Osteoblast (primary cell): ENCODE measurements at places on chromosomes 2 and 18. TPM values are rescaled to one million over a fixed set of nuclear protein-coding genes. Genes with fewer than 3 reads are reported as not detected.

The CDH7 gene
- not detected in 2 replicates for total RNA-seq

The UGT1A8 gene
- total RNA-seq, result not detected in 2 replicates

The KIF3C gene
- 14.4 and 17.0 TPM in 2 replicates for total RNA-seq

The MAP4K3 gene
- 49.8 and 51.8 TPM in 2 replicates for total RNA-seq

The OBSL1 gene
- 60.4 and 65.9 TPM in 2 replicates for total RNA-seq

The CXCR1 gene
- not detected in 2 replicates for total RNA-seq

The SNTG2 gene
- 1.4 and 2.1 TPM in 2 replicates for total RNA-seq

The IL36G gene
- total RNA-seq, result not detected in 2 replicates

GRCh38 chr2:41806286-41806685, 241.5 kb upstream of the PKDCC start:
- DNase-seq, result no peak

DNA sequence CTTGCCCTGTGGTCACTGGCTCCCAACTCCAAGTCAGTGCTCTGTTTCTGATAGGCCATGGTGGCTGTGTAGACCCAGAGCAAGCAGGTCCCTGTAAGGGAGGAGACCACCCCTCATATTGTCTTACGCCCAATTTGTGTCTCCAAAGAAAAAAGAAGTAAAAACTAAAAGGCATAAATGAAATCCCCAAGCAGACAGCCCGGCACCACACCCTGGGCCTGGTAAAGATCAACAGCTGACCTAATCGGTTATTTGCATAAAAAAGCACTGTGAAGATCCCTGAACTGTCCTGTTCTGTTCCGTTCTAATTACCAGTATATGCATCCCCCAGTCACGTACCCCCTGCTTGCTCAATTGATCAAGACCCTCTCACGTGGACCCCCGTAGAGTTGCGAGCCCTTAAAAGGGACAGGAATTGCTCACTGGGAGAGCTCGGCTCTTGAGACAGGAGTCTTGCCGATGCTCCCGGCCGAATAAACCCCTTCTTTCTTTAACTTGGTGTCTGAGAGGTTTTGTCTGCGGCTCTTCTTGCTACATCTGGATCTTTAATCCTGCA, 364.1 kb upstream of the HS6ST1 start:
- no peak for DNase-seq

DNA sequence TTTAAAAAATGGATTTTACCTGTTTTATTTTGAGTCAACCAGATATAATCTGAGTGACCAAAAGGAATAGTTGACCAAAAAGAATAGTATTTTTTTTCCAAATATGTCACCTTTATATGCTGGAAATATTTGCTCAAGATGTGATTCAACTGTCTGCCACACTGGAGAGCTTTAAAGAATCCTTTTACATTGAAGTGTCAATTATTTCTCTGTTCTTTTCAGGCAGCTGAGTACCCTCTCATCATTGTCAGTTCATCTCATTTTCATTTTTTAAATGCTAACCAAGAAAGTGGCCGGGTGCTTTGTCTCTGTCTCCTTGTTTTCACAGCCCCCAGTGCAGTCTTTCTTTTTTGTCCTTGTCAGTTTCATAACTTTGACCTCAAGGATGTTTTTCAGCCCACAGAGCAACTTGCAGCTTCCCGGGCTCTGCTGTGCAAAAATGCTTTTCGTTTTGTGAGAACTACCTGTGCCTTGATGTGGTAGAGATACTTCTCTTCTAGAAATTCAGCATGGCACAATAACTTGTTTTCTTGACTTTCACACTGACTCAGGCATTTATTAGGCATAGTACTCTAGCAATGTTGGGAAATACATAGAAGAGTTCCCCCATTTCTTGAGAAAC, 23.4 kb upstream of the CERS6 start:
- DNase-seq, result no peak

- no peak for DNase-seq
Measured at GRCh38 chr2:85119900-85120299, 13.3 kb upstream of the TCF7L1 start.

DNA sequence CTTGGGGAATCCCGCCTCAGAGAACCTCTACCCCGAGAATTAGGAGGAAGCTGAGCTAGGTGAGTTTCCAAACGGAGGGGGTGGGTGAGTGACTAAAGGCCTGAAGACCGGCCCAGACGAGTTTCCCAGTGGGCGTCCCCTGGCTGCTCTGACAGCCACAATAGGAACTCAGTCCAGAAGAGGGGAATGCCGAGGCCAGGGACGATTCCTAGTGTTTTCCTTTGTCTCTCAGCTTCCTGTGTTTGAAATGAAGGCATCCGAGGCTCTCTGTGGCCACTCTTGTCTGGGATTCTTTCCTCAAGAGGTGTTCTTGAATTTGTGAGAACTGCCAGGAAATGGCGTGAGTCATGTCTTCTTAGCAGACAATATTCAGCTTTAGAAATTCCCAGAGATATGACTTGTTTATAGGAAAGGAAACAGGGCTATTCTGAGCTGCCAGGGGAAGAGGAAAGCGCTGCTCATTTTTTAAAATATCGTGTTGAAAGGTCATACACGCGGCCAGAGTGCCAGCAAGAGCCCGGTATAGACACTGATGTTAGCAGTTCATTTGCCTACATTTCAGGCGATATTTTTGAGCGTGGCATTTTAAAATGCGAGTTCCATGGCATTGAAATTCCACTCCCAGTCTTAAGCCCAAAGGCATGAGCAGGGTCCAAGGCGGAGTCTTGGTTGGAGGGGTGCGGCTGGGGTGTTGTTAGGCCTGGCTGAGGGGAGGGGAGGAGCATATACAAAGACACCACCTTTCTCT, 169.1 kb upstream of the KLF7 start:
- DNase-seq, result peak; percentile 88

DNA sequence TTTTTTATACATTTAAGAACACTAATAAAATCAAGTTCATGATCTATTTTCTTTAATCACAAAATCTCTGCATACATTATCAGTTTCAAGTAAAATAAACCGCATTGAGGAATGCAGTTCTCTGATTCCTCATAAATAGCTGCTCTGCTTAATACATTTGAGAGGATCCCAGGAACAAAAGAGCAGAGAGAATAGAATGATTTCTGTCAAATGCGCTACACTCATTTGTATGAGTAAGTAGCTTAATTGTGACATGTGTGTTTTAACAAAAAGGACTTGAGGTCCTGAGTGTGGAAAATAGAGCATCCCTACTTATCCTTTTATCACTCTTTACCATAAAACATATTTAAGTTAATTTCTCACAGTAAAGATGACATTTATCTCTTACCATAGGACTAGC, 134.0 kb downstream of the PID1 start:
- no peak for DNase-seq

GRCh38 chr18:58038063-58038462, 6.0 kb upstream of the NEDD4L start:
- no peak for DNase-seq

- DNase-seq, result peak; percentile 92
Measured at GRCh38 chr2:236871500-236872001, 214.1 kb upstream of the COPS8 start.

GRCh38 chr2:219852626-219853025, 225.2 kb downstream of the SLC4A3 start:
- no peak for DNase-seq

DNA sequence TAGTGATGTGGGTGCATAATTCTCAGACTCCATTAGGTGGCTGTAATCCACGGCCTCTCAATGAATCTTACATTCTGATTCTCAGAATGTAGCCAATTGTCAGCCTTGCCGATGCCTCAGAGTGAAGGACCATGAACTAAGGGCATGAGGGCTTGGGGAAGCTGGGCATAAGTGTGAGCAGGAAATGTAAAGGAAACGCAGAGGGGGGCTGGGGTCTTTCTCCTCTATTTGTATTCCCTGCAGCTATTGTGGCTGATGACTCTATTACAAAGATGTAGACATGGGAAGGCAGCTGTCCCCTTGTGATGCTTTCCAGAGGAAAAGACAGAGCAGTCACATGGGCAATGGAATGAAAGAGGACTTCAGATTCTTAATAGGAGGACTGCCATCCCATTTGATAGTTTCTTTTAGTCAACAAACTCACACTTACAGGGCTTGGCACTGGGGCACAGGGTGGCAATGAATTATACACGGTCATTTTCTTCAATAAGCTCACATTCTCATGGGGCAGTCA, 353.2 kb upstream of the PKDCC start:
- peak; percentile 56 for DNase-seq

DNA sequence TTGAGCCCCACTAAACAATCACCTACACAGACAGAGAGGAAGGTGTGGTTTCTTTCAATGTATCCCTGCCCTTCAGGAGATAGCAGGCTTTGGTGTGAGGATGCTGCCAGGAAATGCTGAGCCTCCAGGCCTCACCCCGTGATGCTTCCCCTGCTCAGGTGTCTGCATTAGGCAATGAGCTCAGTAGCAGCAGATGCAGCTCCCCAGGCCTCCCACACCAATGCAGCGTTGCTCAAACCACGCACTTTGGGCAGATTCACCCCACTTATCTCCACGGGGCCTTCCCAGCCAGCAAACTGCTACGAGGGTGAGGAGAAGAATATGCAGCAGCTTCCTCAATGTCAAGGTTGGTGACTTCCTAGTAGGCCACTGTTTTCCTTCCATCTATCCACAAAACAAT, 229.3 kb upstream of the PXDN start:
- DNase-seq, result no peak

GRCh38 chr2:212364112-212364985, 174.3 kb downstream of the ERBB4 start:
- DNase-seq, result no peak

DNA sequence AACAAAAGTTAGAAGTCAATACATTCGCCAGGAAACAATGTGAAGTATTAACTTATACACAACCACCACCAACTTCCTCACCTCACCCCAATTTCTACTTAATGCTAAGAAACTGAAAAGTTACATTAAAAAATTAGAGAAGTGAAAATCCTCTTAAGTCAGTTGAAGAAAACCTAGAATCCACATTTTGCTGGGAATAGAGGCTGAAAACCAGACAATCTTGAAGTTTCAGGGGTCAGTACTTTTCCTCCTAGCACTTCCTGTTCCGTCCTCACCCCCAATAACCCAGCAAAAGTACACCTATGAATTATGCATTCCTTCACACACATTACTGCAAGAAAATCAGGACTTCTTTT, 6.3 kb downstream of the YES1 start:
- DNase-seq, result no peak

GRCh38 chr2:104690255-104690984, 163.5 kb upstream of the POU3F3 start:
- no peak for DNase-seq

GRCh38 chr2:222714361-222715241, 43.1 kb downstream of the MOGAT1 start:
- peak; percentile 82 for DNase-seq

- DNase-seq, result no peak
Measured at GRCh38 chr2:44247924-44248323, 27.4 kb upstream of the SLC3A1 start.

DNA sequence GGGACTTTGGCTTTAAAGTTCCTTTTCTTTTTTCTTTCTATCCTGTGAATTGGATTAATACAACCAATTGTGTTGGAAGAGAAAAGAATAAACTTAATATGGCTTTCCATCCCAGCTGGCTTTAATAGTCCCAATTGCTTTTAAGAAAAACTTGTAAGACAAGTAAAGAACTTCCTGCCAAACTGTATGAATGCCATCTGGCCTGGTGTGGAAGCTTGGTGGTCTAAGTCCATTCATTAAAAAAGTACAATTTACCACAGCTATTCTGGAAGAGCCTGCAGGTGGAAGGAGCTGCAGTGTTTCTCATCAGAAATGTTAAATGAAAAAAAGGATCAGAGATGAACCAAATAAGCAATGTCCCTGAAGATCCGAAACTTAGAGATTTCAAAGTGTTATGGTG, 103.9 kb downstream of the KLHL14 start:
- no peak for DNase-seq

- no peak for DNase-seq
Measured at GRCh38 chr2:187782301-187782700, 228.1 kb upstream of the TFPI start.

DNA sequence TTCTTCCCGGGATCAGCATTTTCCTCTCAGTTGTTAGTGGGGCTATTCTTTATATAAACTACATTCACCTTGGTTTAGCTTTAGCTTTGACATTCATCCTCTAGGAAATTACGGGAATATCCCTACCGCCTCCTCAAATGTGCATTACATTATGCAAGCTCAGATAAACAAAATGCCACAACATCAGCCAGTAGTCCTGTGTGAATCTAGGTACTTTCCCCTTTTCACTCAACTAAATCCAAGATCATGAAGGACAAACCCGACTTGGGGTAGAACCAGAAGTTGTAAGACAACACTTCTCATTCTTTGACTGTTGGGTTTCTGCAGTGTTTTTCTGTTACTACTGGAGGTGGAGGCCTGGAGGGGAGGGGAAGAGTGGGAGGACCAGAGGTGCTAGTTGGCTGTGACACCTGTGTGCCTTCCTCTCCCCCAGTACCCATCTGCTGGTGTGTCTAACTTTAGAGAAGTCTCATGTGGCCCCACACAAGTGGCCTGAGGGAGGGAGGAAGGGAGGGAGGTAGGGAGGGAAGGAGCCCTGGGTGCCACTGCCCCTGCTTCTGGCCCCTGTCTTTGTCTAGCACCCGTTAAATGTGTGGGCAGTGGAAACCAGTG, 84.8 kb upstream of the BCL2L11 start:
- no peak for DNase-seq

DNA sequence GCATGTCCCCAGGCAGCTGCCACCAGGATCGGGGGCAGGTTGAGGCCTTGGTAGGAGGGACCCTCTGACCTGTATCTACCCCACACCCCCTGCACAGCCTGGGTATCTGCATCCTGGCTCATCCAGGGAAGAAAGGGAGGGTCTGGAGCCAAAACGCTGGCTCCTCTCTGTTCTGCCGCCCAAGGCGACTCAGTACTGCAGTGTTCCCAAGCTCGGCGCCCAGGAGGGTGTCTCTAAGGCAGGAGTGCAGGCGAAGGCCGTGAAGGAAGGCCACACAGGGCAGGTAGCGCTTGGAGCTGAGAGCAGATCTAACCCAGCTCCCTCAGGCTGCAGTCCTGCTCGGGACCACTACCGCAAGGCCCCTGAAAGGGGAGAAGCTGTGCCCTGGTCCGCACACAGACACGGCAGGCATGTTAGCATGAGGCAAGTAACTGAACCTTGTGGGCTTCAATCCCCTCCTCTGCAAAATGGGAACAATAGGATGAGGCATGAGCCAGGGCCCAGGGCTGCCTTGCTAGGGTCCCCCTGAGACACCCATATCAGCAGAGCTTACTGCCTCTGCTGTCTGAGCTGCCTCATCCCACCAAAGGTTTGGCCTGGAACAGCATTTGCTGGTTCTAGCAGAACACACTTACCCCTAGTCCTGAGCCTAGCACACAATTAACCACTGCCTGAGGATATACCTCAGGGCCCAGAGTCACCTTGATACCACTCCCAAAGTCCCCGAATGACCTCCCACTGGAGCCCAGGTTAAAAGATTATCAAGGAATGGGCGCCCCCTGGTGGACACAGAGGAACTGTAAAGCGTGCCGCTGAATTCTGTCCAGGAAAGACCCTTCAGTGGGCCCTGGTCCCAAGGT, 6.5 kb downstream of the PTMA start:
- peak; percentile 89 for DNase-seq
